Mammary epithelial cell (primary cell): ENCODE measurements at places on chromosomes 13 and 19. TPM values are rescaled to one million over a fixed set of nuclear protein-coding genes. Genes with fewer than 3 reads are reported as not detected.

Gene KLK15
- total RNA-seq, result not detected

Gene ATP4B
- total RNA-seq, result not detected

Gene SIGLECL1
- not detected for total RNA-seq

Gene PRR20A
- not detected for total RNA-seq

Gene FCER2
- total RNA-seq, result not detected

Gene GSX1
- not detected for total RNA-seq

Gene KLK4
- not detected for total RNA-seq

Gene S1PR5
- total RNA-seq, result 2.5 and 8.5 TPM in 2 replicates

Gene UNC13A
- 0.51 and 0.73 TPM in 2 replicates for total RNA-seq
